NCI-H2081 treated with DMSO at 0.1 percent for 48 hours (cell line): ENCODE measurements at places on chromosomes 5 and 9.

DNA sequence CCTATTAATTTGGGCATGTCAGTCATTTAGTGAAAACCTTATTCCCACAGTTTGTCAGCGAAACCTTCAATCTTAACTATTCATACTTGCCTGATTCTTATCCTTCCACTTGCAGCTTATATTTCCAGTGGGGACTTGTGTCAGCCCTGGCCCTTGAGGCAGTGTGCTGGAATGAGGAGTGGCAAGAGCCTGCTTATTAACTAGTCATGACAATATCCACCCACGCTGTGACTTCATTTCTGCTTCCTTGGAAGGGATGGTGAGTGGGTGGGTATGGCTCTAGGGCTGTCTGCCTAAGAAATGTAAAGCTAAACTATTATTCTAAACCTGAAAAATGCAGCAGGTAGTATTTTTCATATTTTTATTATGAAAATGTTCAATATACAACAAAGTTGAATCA is 34.0 kb upstream of the LURAP1L start:
- DNase-seq: no peak

DNA sequence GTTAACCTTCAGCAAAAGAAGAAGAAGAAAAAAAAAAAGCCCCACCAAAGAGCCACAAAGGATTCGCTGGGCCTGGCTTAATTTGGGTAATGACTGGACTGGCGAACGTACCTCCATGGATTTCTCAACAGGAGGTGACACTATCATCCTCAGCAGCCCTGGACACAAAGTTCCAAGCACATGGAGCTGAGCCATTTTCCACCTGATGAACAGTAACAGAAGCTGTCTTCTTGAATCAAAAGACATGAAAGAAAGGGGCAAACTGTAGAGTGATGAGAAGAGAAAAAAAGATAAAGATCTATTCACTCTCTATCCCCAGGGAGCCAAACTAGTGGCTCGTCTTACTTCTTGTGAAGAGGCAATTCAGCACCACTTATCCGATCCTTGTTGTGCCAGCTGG is 150.2 kb upstream of the TRPM3 start:
- no peak for DNase-seq

GRCh38 chr5:180704362-180704761 is 35.5 kb downstream of the OR2Y1 start:
- no peak for DNase-seq

GRCh38 chr5:55817030-55817429 is 34.1 kb upstream of the IL31RA start:
- DNase-seq: no peak

DNA sequence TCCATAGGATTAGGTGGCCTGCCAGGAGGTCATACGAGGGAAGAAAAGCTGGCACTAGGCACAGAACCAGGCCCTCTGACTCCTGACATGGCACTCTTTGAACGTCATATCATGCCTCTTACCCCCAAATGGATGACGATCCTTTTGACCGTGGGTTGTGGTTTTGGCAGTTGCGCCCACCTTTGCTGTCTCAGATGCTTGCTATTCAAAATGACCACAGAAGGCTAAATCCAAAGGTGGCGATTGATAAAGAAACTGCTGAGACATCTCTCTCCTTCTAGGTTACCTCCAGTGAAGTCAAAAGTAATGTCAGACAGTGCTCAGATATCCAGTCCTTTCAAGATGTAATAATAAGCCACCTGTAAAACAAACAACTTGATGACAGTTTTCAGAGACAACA is 385.0 kb downstream of the EFNA5 start:
- DNase-seq: no peak

DNA sequence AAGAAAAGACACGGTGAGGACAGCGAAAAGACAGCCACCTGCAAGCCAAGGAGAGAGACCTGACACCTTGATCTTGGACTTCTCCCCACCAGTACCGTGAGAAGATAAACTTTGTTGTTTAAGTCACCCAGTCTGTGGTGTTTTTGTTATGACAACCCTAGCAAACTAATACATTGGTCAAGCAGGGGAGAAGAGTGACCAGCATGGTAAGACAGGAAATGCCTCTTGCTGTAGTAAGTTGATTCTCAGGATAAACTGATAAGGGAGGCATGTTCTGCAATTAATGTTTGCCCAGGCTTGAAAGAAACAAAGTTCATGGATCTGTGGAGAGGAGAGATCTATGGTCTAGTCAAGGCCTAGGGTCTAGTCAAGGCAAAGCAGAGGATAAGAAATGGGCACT is 801.2 kb downstream of the MAT2B start:
- DNase-seq: no peak

DNA sequence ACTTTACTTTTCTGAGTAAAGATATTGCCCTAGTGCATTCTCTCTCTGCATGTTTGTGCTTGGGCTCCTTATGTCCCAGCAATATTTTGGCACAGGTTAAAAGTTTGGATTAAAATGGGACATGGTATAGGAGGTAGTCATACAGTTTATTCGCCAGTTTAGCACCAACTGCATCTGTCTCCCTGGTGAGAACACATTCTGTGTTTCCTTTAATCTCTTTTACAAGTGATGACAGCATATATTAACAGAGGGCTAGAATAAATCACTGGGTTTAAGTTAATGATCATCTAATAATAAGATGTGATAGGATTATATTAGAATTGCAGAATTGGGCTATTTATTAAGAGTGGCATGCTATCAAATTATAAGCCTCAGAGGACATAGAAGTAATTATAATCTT is 550.1 kb downstream of the LRRC70 start:
- no peak for DNase-seq

DNA sequence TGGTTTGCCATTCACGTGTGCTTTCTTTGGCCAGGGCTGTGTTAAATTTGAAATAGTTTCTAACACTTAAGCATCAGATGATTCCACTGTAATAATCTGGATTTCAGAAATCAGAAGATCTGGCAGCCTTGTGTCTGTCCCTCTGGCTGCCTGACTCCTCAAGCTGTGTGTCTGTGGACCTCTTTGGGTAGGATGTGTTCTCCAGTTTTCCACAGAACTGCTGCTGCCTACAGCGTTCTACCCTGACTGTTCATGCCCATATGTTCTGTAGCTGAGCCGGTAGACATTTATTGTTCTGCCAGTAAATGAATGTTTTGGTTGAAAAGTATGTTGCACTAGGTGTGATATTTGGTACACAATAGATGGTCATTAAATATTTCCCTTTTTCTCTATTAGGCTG is 81.3 kb downstream of the SH3GL2 start:
- no peak for DNase-seq

DNA sequence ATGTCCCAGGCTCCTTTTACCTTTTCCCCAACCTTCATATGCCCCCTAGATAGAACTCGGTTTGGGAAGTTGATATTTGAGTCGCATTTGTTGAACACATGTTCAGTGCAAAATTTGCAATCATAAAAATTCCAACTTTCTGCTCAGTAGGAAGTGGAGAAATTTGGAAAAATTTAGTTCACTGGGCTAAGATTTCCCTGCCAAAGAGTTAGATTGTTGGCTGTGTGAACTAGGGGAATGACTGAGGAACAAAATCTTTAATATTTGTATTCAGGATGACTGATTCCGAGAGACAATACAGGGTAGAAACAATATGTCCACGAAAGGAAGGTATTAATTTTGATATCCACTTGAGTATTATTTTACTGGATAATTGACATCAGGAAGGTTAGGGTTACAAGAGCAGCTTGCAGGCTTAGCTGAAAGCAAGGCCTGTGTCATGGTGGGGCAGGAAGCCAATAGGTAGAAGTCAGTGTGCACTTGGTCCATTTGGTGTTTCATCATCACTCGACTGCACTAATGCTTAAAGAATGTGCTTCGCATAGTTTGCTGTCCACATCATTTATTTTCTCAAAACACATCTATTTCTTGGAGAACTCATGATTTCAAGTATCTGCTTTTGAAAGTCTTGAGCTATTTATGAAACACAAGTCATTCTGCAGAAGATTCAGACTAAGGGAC is 59.4 kb upstream of the GNA14 start:
- DNase-seq: no peak

DNA sequence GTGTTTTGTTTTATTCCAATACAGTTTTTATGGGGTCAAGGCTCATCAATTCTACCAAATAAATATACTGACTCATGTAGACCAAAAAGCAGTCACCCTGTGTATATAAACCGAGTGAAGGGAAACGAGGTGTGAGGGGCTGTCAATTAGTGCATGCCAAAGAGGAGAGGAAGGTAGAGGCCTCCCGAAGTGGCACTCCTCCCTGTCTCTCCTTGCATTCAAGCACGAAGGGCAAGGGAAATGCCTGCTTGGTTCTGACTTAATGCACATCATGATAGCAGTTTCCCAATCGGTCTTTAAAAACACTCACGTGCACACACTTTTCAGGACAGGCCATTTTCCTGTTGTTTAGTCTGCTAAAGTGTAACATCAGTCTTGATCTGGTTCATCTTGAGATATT is 125.6 kb upstream of the SLCO6A1 start:
- DNase-seq: no peak

- DNase-seq: no peak
These were observed 419.3 kb upstream of the ADAMTS16 start for GRCh38 chr5:4720831-4721230.

DNA sequence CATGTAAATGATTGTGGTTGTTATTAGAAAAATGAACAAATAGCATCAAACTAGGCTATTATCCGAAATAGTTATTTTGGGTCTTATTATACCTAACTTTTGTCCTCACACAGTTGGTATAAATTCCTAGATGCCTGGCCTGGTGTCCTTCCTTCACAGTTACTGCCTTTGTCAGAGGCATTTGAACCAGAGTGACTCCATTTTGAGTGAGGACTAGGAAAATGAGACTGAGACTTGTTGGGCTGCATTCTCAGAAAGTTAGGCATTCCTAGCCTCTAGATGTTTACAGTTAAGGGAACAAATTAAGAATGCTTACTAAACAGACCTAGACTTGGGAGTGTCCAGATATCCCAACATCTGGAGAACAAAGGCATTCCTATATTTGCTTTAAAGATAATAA is 283.5 kb upstream of the C9orf72 start:
- DNase-seq: no peak

GRCh38 chr5:68332080-68332451 is 116.5 kb downstream of the PIK3R1 start:
- DNase-seq: no peak

GRCh38 chr9:122822938-122823337 is 5.5 kb downstream of the PDCL start:
- DNase-seq: no peak

- no peak for DNase-seq
These were observed 108.7 kb upstream of the MPDZ start for GRCh38 chr9:13388157-13388556.

GRCh38 chr5:92364986-92365550 is 982.0 kb upstream of the ARRDC3 start:
- DNase-seq: no peak

DNA sequence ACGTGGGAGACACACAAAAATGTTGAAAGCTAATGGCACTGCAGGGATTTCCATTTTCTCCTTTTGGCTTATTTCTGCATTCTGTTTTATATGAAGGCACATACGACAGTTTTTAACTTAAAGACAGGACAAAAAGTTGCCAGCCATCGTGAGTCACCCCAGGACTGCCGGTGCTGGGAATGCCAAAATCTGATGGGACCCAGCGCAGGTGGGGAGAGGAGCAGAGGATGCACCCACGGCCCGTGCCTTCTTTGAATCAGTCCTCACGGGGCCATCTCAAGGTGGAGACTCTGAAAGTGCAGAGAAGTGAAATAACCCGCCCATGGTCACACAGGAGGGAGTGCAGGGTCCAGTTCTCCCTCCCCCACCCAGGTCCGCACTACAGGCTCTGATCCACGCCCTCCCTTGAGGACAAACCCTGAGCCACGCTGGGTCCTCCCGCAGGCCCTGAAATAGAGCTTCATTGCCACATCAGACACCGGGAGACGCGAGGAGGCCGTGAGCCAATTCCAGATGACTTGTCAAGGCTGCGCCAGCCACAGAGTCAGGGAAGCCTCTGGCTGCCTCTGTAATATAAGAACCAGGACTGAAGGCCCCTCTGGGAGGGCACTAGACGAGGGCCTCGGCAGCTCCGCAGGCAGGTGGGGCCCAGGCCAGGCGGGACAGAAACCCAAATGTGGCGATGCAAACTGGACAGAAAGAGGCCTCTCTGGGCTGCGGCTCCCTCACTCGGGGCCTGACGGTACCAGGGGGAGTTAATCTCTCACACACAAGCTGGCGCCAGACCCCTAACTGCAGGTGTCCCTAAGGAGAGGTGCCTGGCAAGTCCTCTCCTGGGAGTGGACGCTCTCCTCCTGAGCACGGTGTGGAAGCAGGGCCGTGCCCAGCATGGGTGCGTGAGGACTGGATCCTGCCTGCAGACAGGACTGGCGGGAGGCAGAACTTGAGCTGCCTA is 22.9 kb downstream of the ADAMTS2 start:
- DNase-seq: no peak

GRCh38 chr9:78547831-78548230 is 250.9 kb downstream of the PSAT1 start:
- no peak for DNase-seq

DNA sequence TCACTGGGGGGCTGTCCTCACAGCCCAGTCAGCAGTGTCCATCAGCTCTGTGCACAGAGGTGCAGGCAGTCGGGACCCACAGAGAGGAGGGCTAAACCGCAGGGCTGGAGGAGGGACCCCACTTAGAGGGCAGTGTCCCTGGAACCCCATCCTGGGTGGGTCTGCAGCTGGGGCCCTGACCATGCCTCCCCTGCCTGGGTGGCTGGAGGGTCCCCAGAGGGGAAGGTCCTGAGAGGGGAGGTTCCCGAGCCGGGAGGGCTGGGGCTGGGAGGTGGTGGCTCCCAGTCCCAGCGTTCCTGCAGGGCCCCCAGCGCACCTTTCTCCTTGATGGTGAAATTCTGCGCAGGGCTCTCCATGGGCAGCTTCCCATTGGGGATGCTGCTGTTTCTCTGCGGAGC is 32.7 kb downstream of the EXOC3 start:
- DNase-seq: no peak
